ENCODE measurements at places on chromosomes 1 and 21.

DNA sequence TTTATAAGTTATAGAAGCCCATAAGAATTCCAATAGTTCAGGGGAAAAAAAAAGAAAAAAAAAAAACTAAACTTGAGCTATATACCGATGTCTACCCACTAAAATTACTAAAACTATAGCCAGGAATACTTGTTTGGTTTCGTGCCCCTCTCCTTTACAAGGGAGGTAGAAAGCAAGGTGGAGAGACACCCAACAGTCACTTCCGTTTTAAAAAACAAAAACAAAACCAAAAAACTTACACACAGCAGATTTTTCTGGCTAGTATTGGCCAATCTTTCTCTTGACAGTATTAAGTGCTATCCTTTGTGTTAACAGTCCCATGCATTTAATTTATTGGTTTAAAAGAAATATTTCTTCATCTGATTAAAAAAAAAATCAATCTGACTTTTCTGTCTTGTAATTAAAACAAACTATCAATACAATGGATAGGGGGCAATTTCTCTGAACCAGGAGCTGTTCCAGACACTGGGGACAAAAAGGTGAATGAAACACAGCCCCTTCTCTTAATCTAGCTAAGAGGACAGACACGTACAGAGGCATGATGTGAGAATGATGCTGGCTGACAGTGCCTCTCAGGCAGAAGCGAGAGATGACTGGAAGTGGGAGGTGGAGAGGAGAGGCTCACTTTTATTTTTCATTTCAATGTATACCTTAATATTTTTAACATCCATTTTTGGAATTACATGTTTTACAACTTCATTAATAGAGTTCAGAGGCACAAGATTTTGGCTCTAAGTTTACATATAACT, 214.8 kb downstream of the RERE start:
- no peak for DNase-seq

- no peak for DNase-seq
Measured at GRCh38 chr1:41802532-41803501, 115.9 kb downstream of the HIVEP3 start.

DNA sequence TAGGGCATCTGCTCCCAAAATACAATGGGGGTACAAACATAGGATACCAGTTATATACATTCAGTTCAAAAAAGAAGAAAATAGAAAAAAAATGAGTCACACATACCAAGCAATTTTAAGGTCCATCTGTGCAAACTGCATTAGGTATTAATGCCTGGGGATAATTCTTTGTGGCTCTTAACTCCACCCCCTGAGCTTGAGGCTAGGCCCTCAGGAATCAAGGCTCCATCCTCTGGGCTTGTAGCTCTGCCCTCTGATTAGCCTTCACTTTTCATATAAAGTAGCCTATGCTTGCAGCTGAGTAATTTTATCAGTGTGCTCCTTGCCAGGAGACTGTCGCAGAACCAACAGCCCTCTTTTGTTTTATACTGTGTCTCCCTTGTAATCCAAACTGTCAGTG, 69.9 kb upstream of the BACE2 start:
- DNase-seq, result no peak

GRCh38 chr1:34898330-34898761, 31.1 kb downstream of the DLGAP3 start:
- no peak for DNase-seq

- DNase-seq, result no peak
Measured at GRCh38 chr21:38905328-38905727, 99.6 kb downstream of the ETS2 start.

DNA sequence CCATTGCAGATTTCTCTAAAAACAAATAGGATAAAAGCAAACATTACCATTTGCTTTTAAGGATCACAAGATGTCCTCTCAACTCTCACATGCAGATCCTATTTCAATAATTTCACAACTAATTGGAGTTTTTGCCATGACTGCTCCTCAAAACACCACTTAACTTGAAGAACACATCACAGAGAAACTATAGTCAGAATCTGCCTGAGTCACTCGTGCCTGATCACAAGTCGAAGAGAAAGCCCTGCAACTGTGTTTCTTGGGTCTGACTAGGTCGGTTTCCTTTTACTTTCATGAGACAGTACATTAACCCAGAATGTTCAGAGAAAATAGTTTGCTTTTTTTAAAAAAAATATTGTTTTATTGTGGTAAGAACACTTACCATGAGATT, 46.3 kb upstream of the SMYD2 start:
- DNase-seq, result no peak

- DNase-seq, result no peak
Measured at GRCh38 chr1:155569988-155570592, 7.5 kb upstream of the ASH1L start.

DNA sequence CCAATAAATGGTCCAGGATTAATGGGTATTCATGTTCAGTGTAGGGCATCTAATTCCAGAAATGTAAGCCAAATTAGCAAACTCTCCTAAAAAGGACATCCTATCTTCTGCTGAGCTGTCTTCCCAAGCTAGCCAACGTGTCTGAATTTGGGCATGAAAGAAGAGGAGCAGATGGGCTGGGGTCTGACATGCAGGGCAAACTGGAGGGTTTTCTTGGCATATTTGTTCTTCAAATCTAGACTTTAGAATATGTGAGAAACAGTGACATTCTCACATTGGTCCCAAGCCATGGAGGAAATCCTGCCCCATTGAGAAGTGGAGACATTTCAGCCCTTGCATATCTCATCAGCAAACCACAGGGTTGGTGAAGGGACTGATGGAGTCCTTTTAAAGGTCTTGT, 67.2 kb downstream of the LRIG2 start:
- DNase-seq, result no peak

- no peak for DNase-seq
Measured at GRCh38 chr1:45566722-45567121, 16.1 kb downstream of the AKR1A1 start.
